ENCODE measurements at places on chromosomes 2 and 18.

GRCh38 chr2:30778611-30779010 is 28.6 kb downstream of the CAPN13 start:
- DNase-seq, result no peak

DNA sequence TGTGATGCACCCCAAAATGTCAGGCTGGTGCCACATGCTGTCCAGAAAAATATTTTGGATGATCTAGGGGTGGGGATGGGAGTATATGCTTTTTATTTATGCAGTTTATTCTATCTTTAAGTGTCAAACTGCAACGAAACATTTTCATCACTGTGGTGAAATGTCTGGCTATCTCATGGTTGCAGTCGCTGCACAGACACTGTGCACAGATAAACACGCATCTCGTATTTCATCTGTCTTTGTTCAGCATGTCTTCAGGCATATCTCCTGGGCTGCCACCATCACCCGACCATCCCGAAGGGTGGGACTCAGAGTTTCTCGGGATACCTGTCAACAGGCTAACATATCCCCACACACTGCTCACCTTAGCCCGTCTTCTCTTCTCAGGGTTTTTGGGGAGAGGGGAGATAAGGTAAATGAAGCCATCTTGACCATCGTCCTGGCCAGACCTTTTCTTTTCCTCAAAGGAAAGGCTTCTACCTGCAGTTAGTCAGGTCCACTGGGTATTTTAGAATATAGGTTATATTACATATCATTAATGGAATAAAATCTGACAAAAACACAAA is 80.7 kb upstream of the NABP1 start:
- no peak for DNase-seq

DNA sequence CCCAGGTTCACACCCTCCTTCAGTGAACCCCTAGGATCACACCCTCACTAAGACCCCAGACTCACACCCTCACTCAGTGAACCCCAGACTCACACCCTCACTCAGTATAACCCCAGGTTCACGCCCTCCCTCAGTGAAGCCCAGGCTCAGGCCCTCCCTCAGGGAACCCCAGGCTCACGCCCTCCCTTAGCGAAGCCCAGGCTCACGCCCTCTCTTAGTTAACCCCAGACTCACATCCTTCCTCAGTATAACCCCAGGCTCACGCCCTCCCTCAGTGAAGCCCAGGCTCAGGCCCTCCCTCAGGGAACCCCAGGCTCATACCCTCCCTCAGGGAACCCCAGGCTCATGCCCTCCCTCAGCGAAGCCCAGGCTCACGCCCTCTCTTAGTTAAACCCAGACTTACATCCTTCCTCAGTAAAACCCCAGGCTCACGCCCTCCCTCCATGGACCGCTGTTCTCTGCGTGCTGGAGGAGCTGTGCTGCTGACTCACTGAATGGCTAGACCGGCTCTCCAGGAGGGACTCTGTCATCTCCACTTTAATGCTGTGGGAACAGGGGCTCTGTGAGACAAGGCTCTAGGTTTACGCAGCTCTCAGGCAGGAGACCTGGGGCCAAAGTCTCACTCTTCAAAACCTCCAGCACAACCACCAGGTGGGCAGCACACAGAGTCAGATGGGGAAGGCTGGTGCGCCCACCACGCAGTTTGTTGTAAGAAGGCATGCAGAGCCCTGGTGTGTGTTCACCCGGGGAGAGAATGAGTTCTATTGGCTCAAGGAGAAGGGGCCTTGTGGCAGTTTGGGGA is 506.9 kb upstream of the MYT1L start:
- no peak for DNase-seq

DNA sequence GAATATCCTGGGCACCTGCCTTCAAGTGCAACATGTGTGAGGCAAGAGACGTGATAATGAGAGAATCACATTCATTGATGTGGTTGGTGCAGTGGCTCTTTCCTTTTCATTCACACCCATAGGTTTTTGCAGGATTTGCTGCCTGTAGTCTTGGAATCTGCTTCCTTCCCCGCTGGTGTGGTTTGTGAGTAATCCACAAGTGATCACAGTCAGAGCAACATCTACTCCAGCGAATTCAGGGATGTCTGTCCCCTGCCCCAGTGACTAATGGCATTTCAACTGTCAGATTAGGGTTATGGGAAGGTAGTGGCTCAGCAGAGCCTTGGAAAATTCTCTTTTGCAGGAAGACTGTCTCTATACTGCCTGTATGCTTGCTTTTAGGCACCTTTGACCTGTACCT is 225.5 kb upstream of the RBMS1 start:
- DNase-seq, result no peak

GRCh38 chr18:28063271-28063761 is 113.6 kb downstream of the CDH2 start:
- no peak for DNase-seq

- no peak for DNase-seq
Measured at GRCh38 chr2:39512941-39513340, 75.9 kb upstream of the MAP4K3 start.

- DNase-seq, result no peak
Measured at GRCh38 chr2:133389569-133389968, 178.7 kb downstream of the NCKAP5 start.

DNA sequence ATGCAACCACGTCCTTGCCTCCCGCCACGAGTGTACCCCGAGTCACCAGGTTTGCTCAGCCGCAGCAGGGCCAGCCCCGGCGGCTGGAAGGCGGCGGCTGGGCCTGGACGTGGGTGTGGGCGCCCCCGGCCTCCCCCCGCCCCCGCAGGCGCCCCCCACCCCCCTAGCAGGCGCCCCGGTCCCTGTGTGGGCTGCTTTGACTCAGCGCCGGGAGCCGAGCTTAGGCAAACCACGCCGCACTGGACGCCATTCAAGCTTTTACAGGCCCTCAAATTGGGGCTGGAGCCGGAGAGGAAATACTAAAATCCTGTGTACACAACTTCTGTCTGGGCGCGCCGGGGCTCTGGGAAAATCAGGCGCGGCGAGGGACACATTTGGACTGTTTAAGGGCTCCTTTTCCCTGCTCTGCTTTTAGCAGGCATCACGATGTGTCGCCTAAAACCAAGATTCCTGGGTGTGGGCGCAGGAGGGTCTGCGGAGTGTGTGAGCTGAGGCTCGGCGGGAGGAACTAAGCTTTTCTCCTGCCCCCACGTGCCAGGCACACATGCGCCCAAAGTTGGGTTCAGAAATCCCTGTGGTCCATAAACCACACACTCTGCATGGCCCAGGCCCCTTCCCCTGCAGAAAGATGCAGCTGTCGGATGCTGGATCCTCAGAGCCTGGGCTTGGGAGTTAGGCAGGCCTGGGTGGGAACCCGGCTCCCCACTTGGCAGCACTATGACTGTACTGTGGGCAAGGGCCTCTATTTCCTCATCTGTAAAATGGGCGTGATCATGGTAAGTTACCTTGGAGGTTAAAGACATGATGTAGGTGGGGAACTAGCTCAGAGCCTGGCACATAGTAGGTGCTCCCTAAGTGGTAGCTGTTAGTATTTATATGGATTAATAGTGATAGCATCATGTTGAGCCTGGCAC is 57.6 kb downstream of the ATOH8 start:
- no peak for DNase-seq

DNA sequence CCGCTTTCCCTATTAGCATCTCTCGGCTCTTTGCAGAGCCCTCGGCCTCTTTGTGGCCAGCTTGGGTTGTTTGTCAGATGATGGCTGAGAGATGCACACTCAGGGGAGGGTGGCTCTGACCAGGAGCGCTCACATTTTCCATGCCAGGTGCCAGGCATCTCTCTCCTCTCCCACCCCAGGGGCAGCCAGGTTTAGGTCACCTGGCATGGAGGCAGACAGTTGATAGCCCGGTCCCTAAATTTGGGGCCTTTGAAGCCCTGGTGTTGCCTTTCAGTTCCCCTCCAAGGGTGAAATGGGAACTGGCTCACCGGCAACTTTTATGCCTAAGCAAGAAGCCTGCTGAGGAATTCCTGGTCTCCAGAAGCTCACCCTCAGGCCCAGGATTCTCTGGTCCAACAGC is 19.1 kb downstream of the LBH start:
- DNase-seq, result no peak

DNA sequence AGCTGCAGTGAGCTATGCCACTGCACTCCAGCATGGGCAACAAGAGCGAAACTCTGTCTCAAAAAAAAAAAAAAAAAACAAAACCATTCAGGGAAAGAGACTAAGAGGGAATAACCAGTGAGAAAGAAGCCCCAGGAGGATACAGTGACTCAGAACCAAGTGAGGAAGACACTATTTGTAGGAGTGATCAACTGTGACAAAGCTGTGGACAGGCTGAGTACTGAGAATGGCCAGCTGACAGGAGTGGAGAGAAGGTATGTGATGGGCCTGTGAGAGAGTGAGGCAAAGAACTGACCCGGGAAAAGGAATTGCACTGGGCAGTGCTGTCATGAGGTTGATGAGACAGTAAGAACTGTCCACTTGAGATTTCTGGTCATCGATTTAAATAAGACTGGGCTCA is 6.7 kb upstream of the LCT start:
- no peak for DNase-seq

DNA sequence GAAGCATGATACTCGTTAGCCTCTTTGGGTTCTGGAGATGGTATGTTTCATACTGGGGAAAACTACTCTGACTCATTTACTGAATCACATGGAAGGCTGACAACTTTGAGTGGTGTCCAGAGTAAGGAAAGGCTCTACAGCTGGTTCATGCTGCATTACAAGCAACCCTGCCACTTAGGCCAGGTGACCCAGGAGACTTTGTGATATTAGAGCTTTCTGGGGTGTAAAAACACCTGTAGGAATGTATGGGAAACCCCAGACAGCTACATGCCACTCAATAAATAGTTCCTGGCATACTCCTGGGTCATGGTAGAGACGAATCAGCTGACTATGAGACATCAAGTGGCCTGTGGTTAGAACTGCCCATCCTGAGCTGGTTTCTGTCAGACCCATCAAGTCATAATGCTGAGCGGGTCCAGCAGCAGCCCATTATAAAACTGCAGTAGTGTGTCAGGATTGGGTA is 21.3 kb upstream of the TCF7L1 start:
- no peak for DNase-seq

DNA sequence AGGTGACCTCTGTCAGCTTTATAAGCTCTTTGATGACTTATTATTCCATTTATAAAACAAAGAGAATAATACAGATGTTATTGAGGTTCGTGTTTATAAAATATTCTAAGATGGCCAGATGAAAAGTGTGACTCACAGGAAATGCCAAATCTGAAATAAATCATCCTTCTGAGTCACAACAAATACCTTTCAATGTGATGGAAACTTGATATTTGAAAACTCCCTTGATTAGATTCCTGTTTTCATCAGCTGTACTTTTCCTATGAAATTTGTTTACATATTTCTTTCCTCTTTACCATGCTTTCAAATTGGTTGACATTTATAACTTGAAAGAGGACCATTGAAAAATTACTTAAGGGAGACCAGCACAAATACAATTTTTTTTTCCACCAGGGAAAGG is 30.6 kb upstream of the PPP1R1C start:
- DNase-seq, result no peak

DNA sequence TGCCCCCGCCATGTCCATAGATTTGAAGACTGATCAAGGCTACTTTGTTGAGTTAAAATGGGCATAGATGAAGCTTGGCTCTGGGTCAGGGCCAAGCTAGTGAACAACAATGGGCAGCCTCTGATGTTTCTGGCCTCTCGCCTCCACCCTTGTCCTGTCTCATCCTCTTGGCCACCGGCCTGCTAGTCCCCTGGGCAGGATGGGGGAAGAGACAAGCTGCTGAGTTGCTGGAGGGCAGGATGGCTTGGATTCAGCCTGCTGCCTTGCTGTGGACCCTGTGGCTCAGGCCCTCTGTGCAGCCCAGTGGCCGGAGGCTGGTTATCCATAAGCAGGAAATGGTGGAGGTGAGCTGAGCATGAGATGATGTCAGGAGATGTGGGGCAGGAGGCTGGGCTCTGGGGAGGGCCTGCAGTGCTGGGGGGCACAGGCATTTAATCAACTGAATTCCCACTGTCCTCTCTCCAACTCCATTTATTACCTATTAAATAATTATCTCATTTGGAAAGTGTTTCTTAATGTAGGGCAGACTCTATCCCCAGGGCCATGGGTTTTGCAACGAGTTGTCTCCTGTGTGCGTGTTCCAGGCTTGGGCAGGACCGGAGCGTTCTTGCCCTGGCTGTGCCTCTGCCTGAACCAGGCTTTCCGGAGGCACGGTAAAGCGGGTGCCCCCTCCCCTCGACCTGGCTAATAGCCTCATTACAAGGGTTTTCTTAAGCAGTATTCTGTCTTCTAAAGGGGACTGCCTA is 122.9 kb downstream of the GLI2 start:
- DNase-seq, result no peak

DNA sequence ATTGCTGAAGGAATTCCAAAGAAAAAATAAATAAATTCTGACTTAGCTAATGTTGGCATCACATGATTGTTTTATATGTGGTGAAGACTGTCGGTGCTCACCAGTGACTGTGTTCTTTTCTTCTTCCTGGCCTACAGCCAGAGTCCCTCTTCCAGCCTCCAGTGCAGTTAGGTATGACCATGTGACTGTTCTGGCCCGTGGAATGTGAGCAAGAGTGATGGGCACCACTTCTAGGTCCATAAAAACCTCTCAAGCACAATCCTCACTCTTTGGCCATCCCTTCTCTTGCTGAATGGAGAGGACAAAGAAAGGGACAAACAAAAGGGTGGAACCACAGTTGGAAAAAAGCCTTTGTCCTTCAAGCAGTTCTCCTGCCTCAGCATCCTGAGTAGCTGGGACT is 39.0 kb upstream of the BMPR2 start:
- DNase-seq, result no peak

DNA sequence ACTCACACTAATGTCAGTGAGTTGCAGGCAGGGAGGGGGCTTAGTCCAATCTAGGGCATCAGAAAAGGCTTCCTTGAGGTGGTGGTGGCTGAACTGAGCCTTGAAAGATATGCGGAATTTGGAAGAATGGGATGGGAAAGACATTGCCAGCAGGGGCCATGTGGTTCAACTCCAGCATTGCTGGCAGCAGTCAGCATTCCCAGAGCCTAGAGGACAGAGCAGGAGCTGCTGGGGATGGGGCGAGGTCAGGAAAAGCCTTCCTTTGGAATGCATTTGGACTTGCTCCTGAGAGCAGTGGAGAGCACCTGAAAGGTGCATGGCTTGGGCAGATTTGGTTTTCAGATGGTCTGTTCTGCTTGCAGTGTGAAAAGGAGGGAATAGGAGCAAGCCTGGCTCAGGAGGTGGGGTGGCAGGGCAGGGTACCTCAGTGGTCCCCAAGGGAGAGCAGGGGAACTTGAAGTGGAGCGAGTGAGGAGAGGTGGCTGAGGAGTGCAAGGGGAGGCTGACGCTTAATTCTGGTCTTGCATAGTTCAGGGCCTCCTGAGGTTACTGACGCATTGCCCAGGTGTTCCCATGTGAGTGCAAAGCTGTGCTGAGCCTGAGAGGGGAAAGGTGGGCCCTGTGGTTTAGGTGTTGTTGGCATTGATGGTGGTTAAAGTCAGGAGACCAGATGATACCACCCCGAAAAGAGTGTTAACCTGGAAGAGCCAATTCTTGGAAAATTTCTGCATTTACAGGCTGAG is 112.1 kb upstream of the MGAT5 start:
- DNase-seq, result no peak

GRCh38 chr18:8301427-8302172 is 307.6 kb upstream of the RAB12 start:
- DNase-seq, result no peak

- DNase-seq, result no peak
Measured at GRCh38 chr18:33184958-33185357, 255.6 kb downstream of the CCDC178 start.

GRCh38 chr2:207257251-207258250 is 91.8 kb upstream of the KLF7 start:
- no peak for DNase-seq

- DNase-seq, result no peak
Measured at GRCh38 chr2:50491541-50492476, 540.1 kb downstream of the NRXN1 start.

Measured in stimulated activated CD4-positive, alpha-beta T cell treated with anti-CD3 and anti-CD28 coated beads, Interleukin-4, amount 100 ng/mL, for 4 hours (primary cell).